ENCODE measurements at places on chromosomes 3 and 15.
A peak's percentile ranks its signal among the peaks of the same experiment; 100 is the strongest.

DNA sequence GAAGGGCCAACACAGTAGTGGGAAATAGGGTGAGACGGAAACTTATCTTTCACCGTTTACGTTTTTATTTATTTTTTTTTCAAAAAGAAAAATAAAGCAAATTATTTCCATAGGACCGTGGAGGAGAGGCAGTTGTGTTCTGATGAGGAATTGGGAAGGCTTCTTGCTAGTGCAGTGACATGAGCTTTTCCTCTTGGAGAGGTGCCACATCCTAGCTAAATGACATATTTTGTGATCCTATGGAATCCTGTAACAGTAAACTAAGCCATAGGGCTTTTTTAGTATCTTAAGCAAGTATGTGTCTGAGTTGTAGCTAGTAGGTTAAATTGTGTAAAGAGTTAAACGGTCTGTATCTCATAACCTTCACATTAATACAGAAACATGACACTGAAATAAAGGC is 609.9 kb downstream of the RBMS3 start:
- DNase-seq: no peak

DNA sequence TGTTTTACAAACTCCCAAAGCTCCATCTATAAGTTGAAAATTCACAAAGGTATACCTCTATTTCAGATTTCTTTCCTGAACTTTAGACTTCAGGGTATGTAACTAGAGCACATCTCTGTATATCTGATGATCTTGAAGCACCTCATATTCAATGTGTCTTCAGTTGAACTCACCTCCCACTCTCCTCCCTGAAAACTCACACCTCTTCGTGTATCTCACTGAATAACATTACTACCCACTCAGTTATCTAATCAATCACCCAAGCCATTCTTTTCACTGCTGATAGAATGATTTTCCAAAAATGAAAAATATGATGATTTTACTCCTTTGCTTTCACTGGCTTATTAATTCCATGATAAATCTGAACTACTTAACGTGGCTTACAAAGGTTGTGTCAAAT is 52.9 kb downstream of the GTPBP8 start:
- DNase-seq: no peak

GRCh38 chr3:39180183-39180545 is 12.2 kb downstream of the XIRP1 start:
- DNase-seq: no peak

GRCh38 chr15:23648920-23649515 is 1.4 kb upstream of the MAGEL2 start:
- peak; percentile 36 for DNase-seq

- DNase-seq: no peak
Measured at GRCh38 chr3:194610689-194611088, 22.5 kb downstream of the TMEM44 start.

DNA sequence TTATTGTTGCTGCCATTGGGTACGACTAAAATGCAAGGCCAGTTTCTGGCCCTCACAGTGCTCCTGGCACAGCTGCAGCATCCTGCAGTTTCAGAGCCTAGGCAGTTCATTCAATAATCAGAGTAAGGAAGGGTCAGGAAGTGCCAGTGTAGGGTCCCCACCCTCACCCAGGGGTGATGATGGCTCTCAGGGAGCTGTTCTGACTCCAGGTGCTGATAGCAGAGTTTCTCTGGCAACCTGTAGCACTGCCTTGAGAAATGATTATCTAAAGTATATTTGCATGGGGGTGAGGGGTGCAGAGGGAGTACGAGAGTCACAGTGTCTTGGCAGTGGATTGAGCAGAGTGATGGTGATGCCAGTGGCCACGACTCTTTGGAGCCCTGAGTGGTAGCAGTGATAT is 15.5 kb upstream of the IL16 start:
- no peak for DNase-seq

DNA sequence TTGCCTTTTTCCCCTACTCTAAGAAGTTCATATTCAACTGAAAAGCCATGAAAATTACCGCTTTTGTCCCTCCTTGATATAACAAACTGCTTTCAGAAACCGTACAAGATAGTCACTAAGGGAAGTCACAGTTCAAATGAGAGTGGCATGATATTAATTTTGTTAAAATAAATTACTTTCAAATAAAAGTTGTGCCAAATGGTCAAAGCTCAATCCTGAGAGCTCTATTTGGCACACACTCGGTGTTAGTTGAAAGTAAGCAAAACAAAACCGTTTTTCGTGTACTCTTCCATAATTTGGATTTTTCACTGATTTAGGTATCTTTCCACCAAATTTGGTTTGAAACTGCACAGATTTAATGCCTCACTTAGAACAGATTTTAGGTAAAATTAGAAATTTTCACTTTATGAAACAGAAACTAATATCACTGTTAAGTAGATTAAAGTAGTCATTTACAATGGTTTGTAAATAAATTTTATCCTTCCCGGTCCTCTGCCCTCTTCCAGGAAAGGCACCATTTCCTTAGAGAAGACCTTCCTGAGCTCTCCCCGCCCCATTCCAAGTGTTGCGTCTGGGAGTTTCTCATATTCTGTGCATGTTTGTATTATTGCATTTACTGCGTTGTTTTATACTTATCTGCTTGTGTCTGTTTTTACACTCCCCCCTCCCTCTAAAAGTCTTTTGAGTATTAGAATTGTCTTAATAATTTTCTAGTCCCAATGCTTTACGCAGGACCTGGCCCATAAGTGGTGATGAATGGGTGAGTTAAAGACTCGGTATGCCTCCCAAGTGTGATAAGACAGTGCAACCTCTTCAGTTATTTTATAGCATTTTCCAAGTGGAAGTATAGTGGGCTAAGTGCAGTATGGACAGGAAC is 853 bp downstream of the TCAIM start:
- DNase-seq: no peak

- DNase-seq: no peak
Measured at GRCh38 chr3:22627993-22628499, 575.1 kb upstream of the UBE2E2 start.

DNA sequence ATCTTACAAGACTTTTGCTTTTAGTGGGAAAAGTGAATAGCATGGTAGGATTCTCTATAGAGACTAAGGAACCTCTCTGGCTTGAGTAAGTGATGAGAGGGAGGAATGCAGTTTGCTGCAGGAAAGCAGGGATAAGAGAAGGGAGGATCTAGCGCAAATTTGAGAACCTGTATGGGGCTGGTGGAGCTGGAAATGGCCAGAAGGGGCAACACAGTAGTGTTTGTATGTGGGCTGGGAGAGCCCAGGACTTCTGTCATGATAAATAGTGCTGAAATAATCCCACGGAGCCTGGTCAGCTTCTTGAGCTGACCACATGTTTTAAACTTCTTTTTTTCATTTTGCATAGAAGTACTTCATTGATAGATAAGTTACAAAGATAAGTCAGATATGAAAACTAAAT is 11.2 kb upstream of the SHC4 start:
- no peak for DNase-seq

GRCh38 chr3:190132371-190132770 is 11.7 kb upstream of the P3H2 start:
- DNase-seq: no peak

DNA sequence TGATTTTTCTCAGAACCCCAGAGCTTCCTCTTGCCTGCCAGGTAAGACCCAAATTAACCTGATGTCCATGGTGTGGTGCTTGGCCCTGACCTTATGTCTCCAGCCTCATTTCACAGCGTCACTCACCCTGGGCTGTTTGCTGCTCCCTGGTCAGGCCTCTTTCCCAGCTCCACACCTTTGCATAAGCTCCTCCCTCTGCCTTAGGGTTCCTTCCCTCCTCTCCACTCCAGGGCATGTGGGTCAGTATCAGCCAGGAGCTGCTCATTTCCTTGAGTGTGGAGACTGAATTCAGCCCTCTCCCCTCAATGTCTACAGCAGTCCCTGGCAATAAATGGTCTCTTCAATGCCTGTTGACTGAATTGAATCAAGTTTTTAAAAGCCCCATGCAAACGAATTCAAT is 75.6 kb upstream of the ANKRD34C start:
- no peak for DNase-seq

DNA sequence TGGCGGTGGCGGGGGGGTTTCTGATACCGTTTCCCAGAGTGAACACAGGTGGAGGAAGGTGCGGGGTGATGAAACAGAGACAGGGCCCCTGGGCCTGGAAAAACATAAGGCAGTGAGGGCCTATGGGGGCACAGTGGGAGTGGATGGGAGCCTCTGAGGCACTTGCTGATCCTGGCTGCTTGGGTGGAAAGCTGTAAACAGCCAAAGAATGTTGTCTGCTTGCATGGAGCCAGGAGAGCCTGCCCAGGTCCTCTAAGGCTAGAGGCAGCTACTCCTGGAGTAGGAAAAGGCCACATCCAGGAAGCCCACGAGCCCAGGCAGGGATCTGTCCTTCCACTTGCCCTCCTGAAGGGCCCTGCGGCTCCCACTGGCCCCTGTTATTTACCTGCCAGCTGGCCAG is 2.9 kb upstream of the SEMA3B start:
- no peak for DNase-seq

GRCh38 chr3:113557374-113557773 is 25.0 kb downstream of the SIDT1 start:
- DNase-seq: peak; percentile 29
